ENCODE measurements at places on chromosomes 11 and 22. TPM values are rescaled to one million over a fixed set of nuclear protein-coding genes. Genes with fewer than 3 reads are reported as not detected.

DDX25 gene
- total RNA-seq: 0.46 TPM

MAFF gene
- total RNA-seq: 60.6 TPM

DNA sequence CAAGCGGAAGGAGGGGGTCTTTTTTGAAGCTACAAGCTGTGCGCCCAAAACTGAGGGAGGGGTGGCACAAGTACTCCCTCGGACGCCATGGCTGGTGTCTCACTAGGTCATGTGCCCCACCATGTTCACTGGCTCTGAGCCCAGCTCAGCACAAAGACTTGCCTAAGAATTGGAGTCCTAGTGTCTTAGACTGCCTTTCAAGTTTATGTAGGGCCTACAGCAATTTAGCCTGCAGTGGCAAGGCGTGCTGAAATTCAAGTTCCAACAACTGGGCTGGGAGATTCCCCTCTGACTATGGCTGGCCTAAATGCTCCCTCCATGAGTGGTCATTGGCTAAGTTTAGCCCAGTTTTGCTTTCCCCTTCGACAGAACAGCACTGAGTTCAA lies 27.3 kb downstream of the FCHSD2 start:
- DNase-seq: no peak

DNA sequence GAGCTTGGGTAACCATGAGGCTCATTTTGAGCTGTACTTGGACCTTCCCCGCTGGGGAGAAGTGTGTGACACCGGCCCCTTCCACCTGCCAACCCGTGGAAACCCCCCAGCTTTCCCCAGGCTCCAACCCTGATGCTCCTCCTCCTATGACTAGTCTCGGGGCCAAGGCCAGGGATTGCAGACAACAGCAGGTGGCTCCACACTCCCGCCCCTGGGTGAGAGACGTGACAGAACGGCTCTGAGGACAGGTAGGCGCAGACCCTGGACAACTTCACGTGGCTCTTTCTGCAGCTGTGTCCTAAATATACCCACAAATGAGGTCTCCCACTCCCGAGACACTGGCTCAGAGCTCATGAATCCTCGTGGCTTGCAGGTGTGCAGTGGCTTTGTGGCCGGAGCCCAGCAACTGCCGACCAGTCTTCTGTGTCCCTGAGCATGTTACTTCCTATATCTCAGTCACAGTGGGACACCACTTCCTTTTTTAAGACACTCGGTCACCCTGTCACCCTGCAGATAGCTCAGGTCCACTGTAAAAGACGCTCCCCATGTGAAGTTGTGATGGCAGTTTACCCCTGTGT lies 55.2 kb downstream of the NECTIN1 start:
- no peak for DNase-seq

- DNase-seq: no peak
These were observed 4.6 kb downstream of the SAA2 start for GRCh38 chr11:18243783-18244362.

GRCh38 chr22:41966607-41967240 lies 2.5 kb upstream of the SEPTIN3 start:
- DNase-seq: no peak

- no peak for DNase-seq
These were observed 38.8 kb downstream of the MICAL3 start for GRCh38 chr22:17985606-17986005.

- no peak for DNase-seq
These were observed 2.0 kb downstream of the BACE1 start for GRCh38 chr11:117313828-117314768.

Data from uterus (tissue), 4 donors.